AG10803 (cell line): ENCODE measurements at places on chromosomes 3 and 15.

DNA sequence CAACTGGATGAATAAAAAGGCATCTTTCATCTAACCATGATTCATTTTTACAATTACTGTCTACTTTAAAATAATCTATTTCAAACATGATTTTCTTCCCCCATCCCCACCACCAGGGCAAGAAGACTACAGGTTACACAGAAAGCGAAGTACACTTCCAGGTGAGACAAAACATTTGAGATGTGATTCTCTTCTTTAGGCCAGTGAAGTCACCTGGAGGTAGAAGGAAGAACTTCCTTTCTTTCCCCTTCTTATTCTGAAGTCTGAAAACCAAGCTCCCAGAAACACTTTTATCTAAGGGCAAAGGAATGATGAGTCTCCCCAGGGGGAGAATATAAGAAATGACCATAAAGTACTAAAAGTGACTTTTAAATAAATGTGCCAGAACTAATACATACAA lies 36.7 kb downstream of the SHQ1 start:
- DNase-seq, result no peak

DNA sequence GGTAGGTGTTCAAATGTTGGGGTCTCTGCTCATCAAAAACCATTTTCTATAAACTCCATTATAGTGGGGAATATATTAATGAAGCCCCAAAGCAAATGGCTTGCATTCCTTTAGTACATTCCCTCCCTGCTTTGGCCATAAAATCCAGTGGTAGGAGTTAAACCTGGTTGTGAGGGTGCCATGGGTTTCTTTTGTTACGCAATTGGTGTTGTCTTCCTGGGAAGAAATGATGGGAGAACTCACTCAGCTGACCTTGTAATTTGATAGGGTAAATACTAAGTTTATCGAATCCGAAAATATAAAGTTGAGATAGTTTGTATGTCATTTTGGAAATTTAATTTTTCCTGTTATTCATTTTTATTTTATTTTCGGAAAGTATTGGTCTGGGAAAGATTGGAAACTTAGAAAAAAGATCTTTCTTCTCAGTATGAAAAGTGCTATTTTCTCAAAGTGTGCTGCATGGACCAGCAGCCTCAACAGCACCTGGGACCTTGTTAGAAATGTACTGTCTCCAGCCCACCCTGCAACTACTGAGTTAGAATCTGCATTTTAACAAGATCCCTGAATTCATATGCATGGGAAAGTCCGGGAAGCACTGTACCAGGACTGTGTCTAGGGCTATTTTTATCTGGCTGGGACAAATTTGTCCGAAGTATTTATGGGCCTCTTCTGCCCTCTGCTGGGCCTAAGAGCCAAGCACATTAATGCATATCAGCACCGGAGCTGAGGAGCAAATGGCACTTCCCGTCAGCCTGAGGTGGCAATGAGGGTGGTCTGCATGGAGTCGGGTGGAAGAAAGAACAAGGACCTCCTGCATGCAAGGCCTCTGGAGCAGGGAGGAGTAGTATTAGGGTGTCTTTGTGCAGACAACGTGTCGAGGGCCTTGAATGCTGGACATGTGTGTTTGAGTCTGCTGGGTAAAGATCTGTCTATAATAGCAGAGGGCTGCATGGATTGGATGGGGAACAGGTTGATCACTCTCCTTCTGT lies 54.7 kb downstream of the FAM81A start:
- DNase-seq, result peak; percentile 64

- DNase-seq, result no peak
Observed at GRCh38 chr3:65497236-65497635, 541.5 kb downstream of the MAGI1 start.

DNA sequence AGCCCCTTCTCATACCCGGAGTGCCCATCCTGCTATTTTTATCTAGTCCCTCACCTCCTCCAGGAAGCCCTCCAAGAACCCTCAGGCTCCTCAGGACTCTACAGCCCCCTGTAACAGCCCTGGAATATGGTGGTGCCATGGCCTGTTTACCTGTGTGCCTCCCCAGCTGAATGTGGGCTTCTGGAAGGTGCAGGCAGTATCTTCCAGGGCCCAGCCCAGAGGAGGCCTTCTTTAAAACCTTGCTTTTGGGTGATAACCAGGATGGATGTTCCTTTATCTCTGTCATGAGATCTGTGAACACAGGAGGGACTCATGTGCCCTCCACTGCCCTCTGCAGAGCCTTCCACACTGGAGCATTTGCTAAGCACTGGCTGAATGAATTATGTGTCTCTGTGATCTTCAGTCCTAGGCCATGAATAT lies 36.7 kb upstream of the MRPS22 start:
- peak; percentile 34 for DNase-seq

GRCh38 chr3:173395073-173395411 lies 2.5 kb upstream of the NLGN1 start:
- no peak for DNase-seq

- DNase-seq, result no peak
Observed at GRCh38 chr3:98893740-98894139, 7.8 kb downstream of the DCBLD2 start.

- DNase-seq, result no peak
Observed at GRCh38 chr15:96416934-96417759, 86.6 kb downstream of the NR2F2 start.

DNA sequence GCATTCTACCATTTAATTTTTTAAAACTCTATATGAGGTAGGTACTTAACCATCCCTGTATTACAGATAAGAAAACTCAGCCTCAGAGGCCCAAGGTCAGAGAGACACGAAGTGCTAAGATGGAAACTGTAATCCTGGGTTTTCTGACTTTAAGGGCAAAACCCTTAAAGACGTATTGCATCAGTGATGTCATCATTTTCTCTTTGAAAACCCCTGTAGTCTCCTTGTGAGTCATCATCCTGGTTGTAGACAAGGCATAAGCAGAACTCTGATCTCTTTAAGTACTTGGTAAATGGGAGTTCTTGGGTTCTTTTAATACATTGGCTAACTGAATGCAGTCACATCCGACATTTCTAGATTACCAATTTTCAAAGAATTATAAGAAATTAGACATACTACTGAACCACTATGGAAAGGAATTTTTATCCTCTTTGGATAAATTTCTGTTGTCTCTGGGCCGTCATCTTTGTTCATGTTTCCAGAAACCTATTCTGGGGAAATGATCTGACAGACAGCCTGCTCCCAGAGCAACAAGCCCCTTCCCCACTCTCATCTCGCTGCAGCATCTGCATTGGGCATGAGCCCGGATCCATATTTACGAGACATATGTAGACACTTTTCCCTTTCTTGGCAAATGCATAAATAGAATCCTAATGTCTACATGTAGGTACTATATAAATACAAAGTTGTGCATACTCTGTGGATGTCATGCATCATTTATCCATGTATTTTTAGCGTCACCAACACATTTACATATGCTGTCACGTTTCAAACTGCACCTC lies 48.7 kb upstream of the MDFIC2 start:
- peak; percentile 4 for DNase-seq

GRCh38 chr3:32470362-32470761 lies 32.3 kb downstream of the CMTM6 start:
- DNase-seq, result no peak

DNA sequence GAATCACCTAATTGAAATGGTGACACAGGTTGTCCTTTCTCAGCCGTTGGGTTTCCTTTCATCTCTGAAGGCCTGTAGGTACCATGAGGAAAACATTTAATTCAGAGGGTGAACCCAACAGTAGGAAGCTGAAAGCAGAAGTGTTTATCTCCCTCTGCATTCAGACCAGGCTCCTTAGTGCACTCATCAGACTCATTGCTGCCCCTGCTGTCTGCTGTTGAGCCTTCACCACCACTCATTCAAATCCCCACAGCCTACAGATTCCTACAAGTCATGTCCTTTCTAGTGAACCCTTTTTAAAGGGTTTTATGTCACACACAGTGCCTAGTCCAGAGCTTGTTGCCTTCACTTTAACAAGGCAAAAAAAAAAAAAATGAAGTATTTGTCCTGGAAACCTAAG lies 13.4 kb downstream of the WDR48 start:
- peak; percentile 57 for DNase-seq

- DNase-seq, result no peak
Observed at GRCh38 chr3:141524988-141525387, 38.2 kb downstream of the RASA2 start.

DNA sequence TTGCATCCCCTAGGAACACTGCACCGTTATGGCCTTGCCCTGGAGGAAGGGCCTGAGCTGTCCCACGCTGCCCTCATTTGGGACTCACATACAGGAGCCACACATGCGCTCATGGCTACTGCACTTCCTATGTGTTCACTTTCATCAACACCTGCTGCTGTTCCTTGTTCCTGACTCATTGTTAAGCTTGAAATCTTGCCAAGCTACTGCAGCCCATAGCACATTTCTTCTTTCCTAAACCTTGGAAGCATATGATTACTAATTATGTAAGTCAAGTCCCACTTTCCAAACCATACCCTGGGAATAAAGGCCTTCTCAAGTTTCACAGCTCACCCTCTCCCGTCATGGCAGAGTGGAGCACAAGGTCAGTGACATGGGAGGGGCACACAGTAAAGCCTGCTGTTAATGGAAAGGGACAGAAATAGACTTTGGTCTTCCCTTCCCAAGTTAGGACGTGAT lies 307.9 kb downstream of the CLSTN2 start:
- DNase-seq, result no peak

- no peak for DNase-seq
Observed at GRCh38 chr3:139317660-139318430, 26.0 kb upstream of the MRPS22 start.

DNA sequence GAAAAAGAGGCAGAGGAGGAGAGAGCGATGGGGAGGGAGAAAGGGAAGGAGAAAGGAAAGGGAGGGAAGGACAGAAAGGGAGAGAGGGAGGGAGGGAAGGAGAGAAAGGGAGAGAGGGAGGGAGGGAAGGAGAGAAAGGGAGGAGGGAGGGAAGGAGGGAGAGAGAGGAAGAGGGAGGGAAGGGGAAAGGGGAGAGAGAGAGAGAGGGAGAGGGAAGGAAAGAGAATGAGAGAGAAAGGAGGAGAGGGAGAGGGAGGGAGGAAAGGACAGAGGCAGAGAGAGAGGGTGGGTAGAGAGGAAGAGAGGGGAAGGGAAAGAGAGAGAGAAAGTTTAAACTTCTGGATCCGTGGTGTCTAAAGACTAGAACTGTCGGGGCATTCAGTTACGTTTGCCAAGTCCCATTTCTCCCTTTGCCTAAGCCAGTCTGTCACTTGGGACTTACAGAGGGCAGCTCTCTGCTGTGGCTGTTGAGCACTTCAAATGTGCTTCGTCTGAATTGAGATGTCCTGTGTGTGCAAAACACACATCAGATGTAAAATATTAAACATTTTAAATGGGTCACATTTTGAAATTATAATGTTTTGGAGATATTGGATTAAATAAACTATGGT lies 62.6 kb downstream of the PLXNA1 start:
- no peak for DNase-seq

GRCh38 chr3:155302481-155302880 lies 9.0 kb upstream of the STRIT1 start:
- DNase-seq, result peak; percentile 63

DNA sequence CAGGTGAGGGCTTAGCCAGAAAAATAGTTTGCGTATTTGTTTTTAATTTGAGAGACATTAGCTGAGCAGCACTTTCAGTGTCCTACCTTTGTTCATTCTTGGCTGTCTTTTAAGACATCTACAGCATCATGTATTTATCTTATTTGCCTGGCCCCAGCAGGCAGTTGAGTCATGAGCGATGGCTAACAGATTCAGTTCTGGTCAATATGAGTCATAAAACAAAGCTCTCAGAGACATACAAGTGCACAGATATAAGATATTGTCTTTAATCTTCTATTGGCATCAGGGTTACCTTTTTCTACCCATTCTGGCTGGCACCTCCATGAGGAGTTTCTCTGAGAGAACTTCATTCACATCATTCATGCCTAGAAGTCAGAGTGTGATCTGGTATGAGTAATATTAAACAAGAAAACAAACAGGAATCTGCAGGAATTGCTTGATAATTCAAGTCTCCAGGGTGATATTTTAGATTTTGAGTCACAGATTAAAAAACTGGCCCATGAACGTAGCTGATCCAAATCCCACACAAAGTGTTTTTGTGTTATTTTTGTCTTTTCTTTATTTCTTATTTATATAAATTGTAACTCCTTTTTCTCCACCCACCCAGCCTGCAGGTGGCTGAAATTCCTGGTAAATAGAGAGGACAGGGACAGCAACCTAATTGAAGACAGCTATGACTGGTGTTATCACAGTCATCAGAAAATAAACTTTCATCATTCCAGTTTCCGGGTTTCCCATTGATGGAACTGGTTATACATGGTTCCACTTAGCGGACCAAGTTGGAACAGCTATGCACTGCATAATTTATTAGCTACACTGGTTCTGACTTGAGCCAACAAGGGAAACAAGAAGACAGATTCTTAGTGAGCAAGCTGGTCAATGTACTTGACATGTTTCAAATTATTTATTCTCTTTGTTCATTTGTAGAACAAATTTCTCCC lies 47.3 kb downstream of the PLSCR2 start:
- peak; percentile 1 for DNase-seq

DNA sequence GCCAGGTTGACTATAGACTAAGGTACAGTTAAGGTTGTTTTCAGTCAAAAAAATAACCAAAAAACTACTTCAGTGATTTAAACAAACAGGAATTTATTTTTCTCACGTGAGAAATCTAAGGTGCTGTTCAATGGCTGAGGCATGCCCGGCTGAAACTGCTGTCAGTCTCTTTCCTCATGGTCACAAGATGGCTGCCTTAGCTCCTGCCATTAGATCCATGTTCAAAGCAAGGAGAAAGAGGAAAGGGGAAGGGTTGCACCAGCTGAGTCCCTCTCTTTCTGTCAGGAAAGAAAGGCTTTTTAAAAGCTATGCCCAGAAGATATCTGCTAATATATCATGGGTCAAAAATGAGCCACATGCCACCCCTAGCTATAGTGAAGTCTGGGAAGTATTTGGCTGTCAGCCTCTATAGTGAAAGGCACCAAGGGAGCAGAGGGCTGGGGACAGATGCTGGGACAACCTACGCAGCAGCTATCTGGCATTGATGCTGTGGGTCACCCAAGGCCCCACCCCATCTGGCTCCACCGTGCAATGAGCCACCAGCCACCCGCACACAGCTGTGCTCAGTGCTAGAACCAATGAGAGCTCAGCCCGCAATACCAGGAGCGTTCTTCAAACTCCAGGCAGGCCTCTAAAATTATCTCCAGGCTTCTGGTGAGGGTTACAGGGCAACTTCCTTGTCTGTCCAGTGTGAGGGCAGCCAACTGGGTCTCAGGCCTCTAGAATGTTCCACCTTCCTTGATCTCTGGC lies 64.7 kb upstream of the GATA2 start:
- no peak for DNase-seq
